ENCODE measurements at places on chromosomes 12 and 14. TPM values are rescaled to one million over a fixed set of nuclear protein-coding genes. Genes with fewer than 3 reads are reported as not detected.

ETNK1 gene
- total RNA-seq: 37.6 TPM

PZP gene
- total RNA-seq: not detected

ALX1 gene
- 1.2 TPM for total RNA-seq

NPFF gene
- not detected for total RNA-seq

TMEM229B gene
- 0.81 TPM for total RNA-seq

TAS2R46 gene
- total RNA-seq: 4.7 TPM

KRT77 gene
- total RNA-seq: not detected

KLRC3 gene
- total RNA-seq: not detected

SLC2A14 gene
- total RNA-seq: not detected

NTF3 gene
- 1.3 TPM for total RNA-seq

DPF3 gene
- total RNA-seq: 16.3 TPM

SMOC1 gene
- 0.25 TPM for total RNA-seq

PLCZ1 gene
- 0.18 TPM for total RNA-seq

TUBA1C gene
- total RNA-seq: 54.7 TPM

OR4K1 gene
- not detected for total RNA-seq

CCDC38 gene
- not detected for total RNA-seq

TAS2R10 gene
- not detected for total RNA-seq

LGMN gene
- 44.0 TPM for total RNA-seq

NDRG2 gene
- total RNA-seq: 10.5 TPM

GNB3 gene
- 3.4 TPM for total RNA-seq

KRT74 gene
- not detected for total RNA-seq

CEBPE gene
- total RNA-seq: not detected

GPR68 gene
- 1.3 TPM for total RNA-seq

CYP27B1 gene
- total RNA-seq: not detected

EIF2B2 gene
- 16.4 TPM for total RNA-seq

FAIM2 gene
- total RNA-seq: 13.8 TPM

KMT2D gene
- 23.8 TPM for total RNA-seq
